ENCODE measurements at places on chromosomes 1 and 21.
A peak's percentile ranks its signal among the peaks of the same experiment; 100 is the strongest.

DNA sequence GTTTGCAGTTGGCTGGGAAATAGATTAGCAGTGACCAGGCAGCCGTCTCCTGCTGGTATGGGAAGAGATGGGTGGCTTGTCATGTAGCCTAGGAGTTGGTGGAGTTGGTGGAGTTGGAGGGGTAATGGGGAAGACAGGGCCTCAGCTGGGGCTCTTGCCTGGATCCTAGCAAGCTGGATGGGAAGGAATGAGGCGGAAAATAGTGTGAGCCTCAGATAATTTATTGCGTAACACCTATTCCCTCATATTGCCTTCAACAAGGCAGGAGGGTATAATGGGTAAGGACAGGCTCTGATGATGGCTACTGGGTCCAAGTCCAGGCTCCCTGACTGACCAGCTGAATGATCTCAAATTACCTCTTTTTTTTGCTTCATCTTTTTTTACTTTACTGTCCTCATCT lies 12.6 kb downstream of the MAP7D1 start:
- DNase-seq, result no peak

GRCh38 chr1:178382372-178382771 lies 114.4 kb downstream of the CLEC20A start:
- DNase-seq, result no peak

GRCh38 chr1:54367613-54368012 lies 38.6 kb downstream of the SSBP3 start:
- DNase-seq, result no peak

DNA sequence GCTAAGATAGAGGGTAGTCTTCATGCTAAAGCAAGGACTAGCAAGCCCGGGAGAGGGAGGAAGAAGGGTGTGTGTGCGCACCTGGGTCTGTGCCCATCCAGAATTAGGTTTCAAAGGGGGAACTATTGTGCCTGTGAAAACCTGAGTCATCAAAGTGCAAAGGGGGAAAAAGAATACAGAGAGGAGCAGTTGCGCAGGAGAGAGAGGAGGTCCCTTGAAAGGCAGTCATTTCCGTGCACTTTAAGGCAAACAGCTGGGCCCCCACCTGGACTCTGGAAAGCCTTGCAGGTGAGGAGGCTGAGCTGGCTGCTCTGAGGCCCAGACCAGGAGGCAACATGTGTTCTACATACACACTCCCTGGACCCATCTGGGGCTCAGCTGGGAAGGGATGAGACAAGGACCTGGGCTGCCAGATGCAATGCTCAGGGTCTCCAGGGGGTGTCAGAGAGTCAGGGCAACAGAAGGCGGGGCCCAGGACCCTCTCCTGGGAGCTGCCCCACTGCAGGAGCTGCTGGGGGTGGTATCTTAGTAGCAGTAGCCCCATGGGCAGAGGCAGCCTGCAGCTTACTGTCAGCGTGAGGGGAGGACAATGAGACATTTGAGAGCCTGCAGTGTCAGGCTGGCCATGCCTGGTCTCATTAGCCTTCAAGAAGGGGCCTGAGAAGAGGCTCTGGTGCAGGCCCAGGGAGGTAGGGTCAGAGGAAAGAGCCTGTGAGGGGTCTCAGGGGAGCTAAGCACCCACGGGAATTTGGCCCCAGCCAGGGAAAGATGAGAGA lies 14.3 kb downstream of the PROK1 start:
- no peak for DNase-seq

GRCh38 chr21:36596174-36596573 lies 102.7 kb upstream of the SIM2 start:
- no peak for DNase-seq

DNA sequence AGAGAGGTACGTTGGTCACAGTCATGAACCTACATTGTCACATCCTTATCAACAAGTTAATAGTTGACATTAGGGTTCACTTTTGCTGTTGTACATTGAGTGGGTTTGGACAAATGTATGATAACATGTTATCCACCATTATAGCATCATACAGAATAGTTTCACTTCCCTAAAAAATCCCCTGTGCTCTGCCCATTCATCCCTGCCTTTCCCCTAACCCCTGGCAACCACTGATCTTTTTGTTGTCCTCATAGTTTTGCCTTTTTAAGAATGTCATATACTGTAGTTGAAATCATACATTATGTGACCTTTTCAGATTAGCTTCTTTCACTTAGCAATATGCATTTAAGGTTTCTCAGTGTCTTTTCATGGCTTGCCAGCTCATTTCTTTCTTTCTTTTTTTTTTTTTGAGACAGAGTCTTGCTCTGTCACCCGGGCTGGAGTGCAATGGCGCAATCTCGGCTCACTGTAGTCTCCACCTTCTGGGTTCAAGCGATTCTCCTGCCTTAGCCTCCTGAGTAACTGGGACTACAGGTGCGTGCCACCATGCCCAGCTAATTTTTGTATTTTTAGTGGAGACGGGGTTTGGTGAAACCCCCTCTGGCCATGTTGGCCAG lies 50.6 kb downstream of the UCK2 start:
- DNase-seq, result no peak

DNA sequence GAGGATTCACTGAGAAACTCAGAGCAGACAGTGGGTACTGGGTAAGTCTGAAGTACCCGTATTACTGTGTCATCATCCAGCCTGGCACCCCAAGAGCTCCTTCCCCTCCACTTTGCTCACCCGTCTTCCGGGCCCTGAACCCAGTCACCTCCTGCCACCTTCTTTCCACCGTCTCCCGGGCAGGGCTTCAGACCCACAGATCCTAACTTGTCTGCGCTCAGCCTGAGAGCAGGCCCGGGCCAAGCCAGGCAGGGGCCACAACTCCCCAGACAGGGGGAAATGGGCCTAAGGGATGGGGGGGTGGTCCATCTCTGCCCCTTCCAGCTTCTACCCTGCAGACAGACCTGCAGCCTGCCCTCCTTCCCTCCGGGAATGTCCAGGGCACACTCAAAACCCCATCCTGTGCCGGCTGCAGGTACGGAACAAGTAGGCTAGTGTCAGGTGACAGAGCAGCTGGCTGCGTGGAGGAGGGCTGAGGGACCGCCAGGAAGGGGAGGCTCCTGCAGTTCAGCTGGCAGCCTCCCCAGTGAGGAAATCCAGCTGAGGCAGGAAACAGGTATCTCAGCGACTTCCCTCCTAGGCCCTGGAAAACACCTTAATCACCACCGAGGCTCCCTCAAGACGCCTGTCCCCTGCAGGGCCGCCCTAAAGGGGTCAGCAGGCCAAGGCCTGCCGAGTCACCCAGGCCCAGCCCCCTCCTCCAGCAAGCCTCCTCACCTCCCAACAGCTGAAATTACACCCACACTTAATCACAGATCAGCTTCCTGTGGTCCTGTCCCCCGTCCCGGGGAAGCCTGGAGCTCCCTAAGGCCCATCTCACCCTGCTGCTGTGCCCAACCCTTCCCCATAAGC lies 3.5 kb downstream of the HSPG2 start:
- DNase-seq, result no peak

- peak; percentile 93 for DNase-seq
Observed at GRCh38 chr1:1019122-1019999, 559 bp upstream of the AGRN start.

DNA sequence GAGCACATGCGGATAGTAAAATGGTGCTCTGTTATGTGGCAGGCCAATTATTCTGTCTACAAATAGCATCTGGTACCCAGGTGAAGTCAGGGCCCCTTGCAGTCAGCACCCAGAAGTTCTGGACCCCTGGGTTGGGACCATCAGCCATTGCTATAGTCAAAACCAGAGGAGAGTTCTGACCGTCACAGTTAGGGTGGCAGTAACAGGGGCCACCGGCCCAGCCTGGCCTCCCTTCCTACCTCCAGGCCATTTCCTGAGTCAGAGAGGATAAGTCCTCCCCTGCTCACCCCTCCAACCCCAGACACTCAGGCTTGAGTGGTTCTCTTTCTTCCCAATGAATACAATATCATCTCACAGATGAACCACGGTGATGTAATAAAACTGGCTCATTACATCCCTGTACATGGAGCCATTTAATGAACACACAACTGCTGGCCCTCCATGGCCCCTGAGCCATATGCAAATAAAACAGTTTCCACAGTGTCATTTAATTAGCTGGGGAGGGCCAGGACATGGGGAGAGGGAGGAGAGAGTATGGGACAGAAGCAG lies 673.6 kb downstream of the MATN1 start:
- DNase-seq, result no peak

DNA sequence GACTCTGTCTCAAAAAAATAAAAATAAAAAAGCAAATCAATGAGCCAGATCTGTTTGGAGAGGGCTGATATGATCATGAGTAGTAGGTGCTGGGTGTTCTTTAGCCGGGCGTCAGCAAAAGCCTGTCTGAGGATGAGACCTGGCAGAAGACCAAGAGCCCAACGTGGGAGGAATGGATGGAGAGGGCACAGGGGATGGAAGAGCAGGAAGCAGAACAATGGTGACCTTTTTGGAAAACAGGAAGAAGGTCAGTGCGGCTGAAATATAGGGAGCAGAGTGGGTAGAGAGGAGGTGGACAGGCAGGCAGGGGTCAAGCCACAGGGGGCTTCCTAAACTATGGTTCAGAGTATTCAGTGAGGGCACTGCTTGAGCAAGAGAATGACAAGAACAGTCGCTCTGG lies 30.9 kb downstream of the VWA5B1 start:
- no peak for DNase-seq

- no peak for DNase-seq
Observed at GRCh38 chr1:24357038-24357437, 37.9 kb downstream of the GRHL3 start.

- DNase-seq, result no peak
Observed at GRCh38 chr21:44505673-44506278, 34.2 kb downstream of the KRTAP10-1 start.

GRCh38 chr1:152968248-152968647 lies 2.2 kb upstream of the SPRR4 start:
- DNase-seq, result no peak

DNA sequence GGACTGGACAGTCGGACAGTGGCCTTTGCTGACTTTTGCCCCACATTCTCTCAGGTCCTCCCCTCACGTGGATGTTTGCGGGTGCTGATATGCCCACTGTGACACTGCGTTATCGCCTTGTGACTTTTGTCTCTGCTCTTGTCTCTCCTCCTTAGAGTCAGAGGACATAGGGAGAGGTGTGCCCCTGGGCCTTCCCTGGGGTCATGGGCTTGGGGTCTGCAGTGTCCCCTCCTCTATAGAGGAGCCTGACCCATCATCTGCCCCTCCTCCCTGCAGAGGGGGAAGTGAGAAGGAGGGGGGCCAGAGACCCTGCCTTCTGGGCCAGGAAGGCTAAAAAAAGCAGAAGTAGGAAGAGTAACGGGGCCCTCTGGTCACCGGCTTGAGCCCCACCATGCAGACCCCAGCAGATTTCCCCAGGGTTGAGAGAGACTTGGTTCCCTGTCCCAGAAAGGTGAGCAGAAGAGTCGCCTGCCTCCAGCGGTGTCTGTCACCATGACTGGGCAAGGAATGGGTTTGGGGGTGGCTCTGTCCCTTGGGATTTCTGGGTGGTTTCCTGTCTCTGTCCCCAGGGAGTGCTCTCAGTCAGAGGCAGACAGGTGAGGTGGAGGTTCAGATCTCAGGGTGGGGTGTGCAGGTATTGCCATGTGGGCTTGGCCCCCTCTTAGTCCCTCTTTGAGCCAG lies 13.3 kb downstream of the RPS6KA1 start:
- no peak for DNase-seq

DNA sequence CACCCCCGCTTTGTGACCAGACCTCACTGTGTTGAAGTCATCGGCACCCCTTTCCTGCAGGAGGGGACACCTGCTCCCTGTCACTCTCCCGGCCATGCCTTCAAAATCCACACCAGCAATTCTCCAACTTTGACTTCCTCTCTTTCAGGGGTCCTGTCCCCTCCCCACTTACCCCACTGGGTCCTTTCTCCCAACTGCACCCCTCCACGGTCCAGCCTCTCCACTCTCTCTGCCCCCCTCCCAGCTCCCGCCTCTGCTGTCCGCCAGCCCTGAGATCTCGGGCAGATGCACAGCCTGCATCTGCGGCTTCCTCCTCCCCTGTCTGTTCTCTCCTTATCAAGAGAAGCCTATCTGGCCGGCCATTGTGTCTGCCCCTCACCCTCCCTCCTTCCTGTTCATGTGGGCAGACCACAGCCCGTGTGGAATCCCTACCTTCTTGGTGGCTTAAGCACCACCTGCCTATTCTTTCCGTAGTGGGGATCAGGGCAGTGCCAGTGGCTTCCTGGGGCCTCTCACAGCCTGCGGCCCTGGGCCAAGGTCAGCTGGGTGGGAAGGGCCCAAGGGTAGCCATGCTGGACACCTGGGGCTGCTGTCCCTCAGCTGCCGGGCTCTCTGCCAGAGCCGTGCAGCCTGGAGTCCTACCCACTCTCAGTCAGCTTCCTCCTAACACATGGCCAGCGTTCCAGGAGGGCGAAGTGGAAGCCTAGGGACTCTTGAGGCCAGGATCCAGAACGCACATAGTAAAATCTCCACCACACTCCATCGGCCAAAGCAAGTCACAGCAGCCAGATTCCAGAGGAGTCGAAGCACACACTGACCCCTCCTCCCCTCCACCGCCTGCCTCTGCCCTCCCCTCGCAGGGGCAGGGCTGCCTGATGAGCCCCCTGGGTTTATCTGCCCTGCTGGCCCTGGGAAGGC lies 5.1 kb upstream of the HES4 start:
- no peak for DNase-seq

- peak; percentile 62 for DNase-seq
Observed at GRCh38 chr1:200139661-200140250, 112.2 kb downstream of the NR5A2 start.

GRCh38 chr1:83626603-83627002 lies 372.3 kb downstream of the TTLL7 start:
- no peak for DNase-seq

GRCh38 chr1:234605983-234606783 lies 3.8 kb downstream of the IRF2BP2 start:
- DNase-seq, result peak; percentile 78

- peak; percentile 89 for DNase-seq
Observed at GRCh38 chr1:168161459-168161858, 17.3 kb upstream of the TIPRL start.

DNA sequence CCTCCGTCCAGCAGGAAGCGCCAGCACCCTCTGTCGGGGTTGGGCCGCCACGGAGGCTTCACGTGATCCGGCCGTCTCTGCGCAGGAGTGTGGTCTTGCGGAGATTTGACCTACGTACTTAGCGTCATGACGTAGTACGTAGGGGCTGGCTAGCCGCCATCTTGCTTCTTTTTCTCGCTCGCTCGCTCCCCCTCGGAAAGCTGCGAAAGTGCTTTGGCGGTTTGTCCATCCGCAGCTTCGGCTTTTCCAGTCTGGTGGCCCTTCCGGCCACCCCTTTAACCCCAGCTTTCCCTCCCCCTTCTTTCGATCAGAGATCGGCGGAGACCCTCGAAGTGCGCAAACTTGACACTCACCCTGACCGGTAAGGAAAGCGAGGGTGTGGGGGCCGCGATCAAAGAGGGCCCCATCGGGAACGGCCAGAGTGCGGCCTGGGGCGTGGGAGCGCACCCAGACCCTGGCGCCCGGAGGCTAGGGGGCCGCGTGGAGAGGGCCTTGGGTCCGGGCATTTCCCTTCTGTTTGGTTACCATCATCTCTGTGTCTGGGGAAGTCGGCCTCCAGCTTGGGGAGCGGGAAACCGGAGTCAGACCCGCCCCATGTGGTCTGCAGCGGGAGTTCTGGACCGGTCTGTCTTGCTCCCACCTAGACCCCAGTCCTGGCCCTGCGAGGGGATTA lies at the start of gene PRRC2C:
Gene PRRC2C (plus strand): TSS at position 156 of the 673 bp plus-strand sequence. CDS start 26,559 bp downstream, outside the sequence.
- DNase-seq, result peak; percentile 98

GRCh38 chr1:184635347-184635979 lies 119.2 kb downstream of the EDEM3 start:
- no peak for DNase-seq

- no peak for DNase-seq
Observed at GRCh38 chr1:201795066-201795465, 33.9 kb upstream of the IPO9 start.

- DNase-seq, result no peak
Observed at GRCh38 chr1:203112475-203112874, 15.1 kb upstream of the ADORA1 start.
